ENCODE measurements at places on chromosomes 2 and 18. TPM values are rescaled to one million over a fixed set of nuclear protein-coding genes. Genes with fewer than 3 reads are reported as not detected.
A peak's percentile ranks its signal among the peaks of the same experiment; 100 is the strongest.

Gene CD207
- 0.71 TPM for total RNA-seq

- no peaks in the 10 kb centered on the region for H3K36me3 ChIP-seq
- H3K27ac ChIP-seq, result no peak overlapping the region
- H3K4me1 ChIP-seq, result no peaks in the 10 kb centered on the region
- no peak overlapping the region for H3K4me3 ChIP-seq
- no peaks in the 10 kb centered on the region for H3K27me3 ChIP-seq
- DNase-seq, result peak; percentile 80
Measured at GRCh38 chr2:236705295-236706105, 135.9 kb downstream of the ACKR3 start.

DNA sequence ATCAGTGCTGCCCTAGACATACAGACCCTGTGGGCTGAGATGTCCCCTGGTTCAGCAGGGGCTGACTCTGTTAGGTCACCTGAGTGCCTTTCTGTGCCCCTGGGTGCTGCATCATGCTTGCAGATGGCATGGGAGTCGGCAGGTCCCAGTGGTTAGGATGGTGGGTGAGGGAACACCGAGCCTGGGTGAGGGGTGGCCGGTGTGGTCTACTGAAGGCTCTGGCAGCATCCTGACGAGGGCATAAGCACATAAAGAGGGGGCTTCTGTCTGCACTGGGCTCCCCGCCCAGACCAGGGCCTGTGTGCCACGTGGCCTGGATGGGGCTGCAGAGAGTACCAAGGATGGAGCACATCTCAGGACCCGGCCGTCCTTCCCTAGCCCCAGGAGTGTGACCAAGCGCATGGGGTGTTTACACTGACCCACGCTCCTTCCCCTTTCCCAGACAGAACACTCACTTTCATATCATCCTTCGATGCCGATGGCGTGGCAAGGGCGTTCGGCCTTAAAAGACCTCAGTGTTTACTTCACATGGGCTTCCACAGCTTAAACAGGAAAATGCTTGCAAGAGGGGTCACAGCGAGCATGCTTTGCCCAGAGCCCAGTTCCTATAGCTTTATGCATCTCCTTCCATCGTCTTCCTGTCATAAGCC is 115.1 kb downstream of the STPG4 start:
- peak overlapping the region; percentile 83 for H3K27ac ChIP-seq
- H3K4me3 ChIP-seq, result no peak overlapping the region
- H3K27me3 ChIP-seq, result no peaks in the 10 kb centered on the region
- H3K4me1 ChIP-seq, result peaks cover 84% of the 10 kb centered on the region
- DNase-seq, result no peak

Gene DAW1
- total RNA-seq, result not detected

Gene TUBB8B
- total RNA-seq, result not detected

- H3K27me3 ChIP-seq, result no peaks in the 10 kb centered on the region
- no peak overlapping the region for H3K27ac ChIP-seq
Measured at GRCh38 chr2:118604371-118604770, 243.1 kb downstream of the EN1 start.

GRCh38 chr2:68316111-68316510 is 3.6 kb downstream of the CNRIP1 start:
- no peak for DNase-seq
- H3K36me3 ChIP-seq, result no peaks in the 10 kb centered on the region
- H3K4me3 ChIP-seq, result no peak overlapping the region

- H3K4me1 ChIP-seq, result no peaks in the 10 kb centered on the region
- no peak overlapping the region for H3K27ac ChIP-seq
- no peak overlapping the region for H3K4me3 ChIP-seq
- no peaks in the 10 kb centered on the region for H3K36me3 ChIP-seq
Measured at GRCh38 chr2:169046440-169047151, 15.5 kb upstream of the ABCB11 start.

DNA sequence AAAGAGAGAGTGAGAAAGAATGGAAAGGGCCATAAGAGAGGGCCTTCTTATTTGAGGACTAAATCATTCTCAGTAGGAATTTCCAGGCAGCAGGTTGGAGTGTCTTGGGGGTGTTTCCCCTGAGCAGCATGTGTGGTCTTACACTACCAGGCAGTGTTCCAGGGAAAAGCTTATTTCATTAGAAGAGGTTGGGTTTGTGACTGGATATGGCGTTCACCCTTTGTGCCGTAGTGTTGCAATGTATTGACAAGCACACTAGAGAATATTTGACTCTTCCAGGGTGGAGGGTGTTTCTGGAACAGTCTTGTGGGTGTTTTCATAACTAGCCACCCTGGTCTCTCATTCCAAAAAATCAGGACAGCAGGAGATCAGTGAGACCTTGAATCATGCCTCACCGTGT is 105.5 kb downstream of the NRP2 start:
- no peak overlapping the region for H3K4me3 ChIP-seq
- H3K27ac ChIP-seq, result peak overlapping the region; percentile 99
- H3K36me3 ChIP-seq, result peaks cover 13% of the 10 kb centered on the region
- H3K27me3 ChIP-seq, result no peaks in the 10 kb centered on the region

DNA sequence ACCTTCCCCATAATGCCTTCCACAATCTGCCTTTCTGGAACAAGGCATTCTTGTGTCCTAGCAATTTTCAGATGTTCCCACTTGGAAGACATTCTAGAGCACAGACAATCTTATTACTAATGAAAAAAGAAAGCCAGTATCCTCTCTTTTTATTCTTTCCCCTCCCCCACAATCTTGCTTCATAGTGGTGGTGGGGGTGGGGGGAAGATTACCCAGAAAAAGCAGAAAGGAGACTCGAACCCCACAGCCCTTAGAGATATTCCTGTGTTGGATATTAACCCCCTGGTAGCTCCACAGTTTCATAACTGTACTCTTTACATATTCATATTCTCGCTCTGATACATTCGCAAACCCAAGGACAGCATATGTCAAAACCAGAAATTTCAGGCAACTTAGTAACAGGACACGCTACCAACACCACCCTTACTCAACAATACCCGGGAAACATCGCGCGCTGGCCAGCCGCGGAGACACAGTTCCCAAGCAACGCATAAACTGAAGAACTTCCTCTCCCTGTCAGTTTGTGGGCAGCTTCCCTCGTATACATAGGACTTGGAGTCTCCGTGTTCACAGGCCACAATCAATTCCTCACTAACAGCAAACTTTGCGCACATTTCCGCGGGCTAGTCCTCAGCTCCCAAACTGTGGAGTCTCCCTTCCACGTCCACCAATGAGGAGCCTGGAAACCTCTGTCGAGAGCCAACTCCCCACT is 793 bp downstream of the NR4A2 start:
- H3K27me3 ChIP-seq, result no peaks in the 10 kb centered on the region
- H3K4me3 ChIP-seq, result peak overlapping the region; percentile 72
- DNase-seq, result peak; percentile 91
- H3K4me1 ChIP-seq, result no peaks in the 10 kb centered on the region
- H3K27ac ChIP-seq, result peak overlapping the region; percentile 99

GRCh38 chr2:221197225-221197856 is 374.8 kb downstream of the EPHA4 start:
- H3K27ac ChIP-seq, result no peak overlapping the region
- no peak for DNase-seq
- no peak overlapping the region for H3K4me3 ChIP-seq

DNA sequence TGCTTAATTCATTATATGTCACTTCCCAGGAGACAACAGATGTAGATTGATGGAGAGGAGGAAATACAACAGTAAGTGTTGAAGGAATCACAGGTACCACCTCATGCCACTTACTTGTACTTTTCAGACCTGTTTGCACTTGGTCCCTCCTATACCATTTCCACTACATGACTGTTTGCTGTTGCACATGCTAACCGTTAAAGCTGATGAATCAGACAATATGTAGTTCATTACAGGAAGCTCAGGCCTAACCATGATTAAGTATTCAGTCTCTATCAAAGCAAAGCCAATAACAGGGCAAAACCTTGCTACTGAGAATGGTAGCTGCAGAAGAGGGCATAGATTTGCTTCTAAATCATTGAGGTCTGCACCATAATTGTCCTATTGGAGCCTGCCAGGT is 30.2 kb upstream of the GRP start:
- H3K4me1 ChIP-seq, result no peaks in the 10 kb centered on the region
- H3K27me3 ChIP-seq, result no peaks in the 10 kb centered on the region
- DNase-seq, result no peak

Gene DGUOK
- 35.2 TPM for total RNA-seq

- H3K27ac ChIP-seq, result no peak overlapping the region
- no peaks in the 10 kb centered on the region for H3K36me3 ChIP-seq
- H3K27me3 ChIP-seq, result no peaks in the 10 kb centered on the region
Measured at GRCh38 chr2:71950256-71951082, 197.2 kb downstream of the CYP26B1 start.

- H3K27me3 ChIP-seq, result no peaks in the 10 kb centered on the region
- H3K4me1 ChIP-seq, result no peaks in the 10 kb centered on the region
- no peak overlapping the region for H3K4me3 ChIP-seq
- H3K27ac ChIP-seq, result no peak overlapping the region
Measured at GRCh38 chr2:160256507-160256906, 56.4 kb upstream of the ITGB6 start.

DNA sequence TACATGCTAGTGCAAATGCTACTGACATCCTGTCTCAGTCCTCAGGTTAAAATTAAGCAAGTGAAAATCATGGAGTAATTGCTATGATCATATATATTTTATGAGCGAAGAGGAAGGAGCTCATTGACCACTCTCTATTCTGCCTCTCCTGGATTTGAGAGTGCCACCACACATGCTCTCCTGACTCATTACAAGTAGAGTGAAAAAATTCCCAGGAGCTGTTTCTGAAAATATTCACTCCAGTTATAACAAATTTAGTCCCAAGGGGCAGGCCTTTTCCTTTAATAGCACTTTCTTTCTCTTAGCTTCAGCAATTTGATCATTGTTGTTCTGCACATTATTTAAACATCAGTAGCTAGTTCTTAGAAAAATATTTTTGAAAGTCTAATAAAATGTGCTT is 155.0 kb upstream of the MAPRE2 start:
- no peak for DNase-seq
- H3K27ac ChIP-seq, result no peak overlapping the region
- no peak overlapping the region for H3K4me3 ChIP-seq
- no peaks in the 10 kb centered on the region for H3K27me3 ChIP-seq
- no peaks in the 10 kb centered on the region for H3K4me1 ChIP-seq
- peaks cover 7% of the 10 kb centered on the region for H3K36me3 ChIP-seq

DNA sequence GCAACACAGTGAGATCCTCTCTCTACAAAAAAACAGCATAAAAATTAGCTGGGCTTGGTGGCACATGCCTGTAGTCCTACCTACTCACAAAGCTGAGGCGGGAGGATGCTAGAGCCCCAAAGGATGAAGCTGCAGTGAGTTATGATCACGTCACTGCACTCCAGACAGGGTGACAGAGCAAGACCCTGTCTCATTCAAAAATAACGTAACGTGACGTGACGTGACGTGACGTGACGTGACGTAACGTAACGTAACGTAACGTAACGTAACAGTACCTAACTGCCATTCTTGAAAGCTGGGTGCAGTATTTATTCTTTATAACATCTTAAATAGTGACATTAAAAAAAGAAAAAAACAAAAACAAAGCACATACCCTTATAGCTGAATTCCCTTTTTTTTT is 51.7 kb downstream of the NOL10 start:
- no peaks in the 10 kb centered on the region for H3K4me1 ChIP-seq
- no peak overlapping the region for H3K27ac ChIP-seq
- DNase-seq, result no peak
- peaks cover 44% of the 10 kb centered on the region for H3K36me3 ChIP-seq
- no peaks in the 10 kb centered on the region for H3K27me3 ChIP-seq
